ENCODE measurements at places on chromosomes 3 and 15.

DNA sequence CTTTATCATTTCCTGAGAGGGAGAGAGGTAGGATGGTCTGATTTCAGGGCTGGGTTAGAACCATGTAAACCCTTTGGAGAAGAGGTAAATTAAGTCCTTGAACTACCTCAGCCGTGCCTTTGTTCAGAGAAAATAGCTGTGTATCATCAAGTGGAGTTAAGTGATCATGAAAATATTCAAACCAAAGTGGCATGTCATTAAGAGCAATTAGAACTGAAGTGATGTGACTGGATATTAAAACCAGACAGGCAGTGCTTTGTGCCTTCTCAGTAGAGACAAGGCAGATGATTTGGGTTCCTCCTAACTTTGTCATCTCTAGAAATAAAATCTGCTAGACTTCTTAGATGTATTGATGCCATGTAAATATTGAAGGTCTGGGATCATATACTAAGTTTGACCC, 171.5 kb downstream of the IL5RA start:
- DNase-seq, result no peak

DNA sequence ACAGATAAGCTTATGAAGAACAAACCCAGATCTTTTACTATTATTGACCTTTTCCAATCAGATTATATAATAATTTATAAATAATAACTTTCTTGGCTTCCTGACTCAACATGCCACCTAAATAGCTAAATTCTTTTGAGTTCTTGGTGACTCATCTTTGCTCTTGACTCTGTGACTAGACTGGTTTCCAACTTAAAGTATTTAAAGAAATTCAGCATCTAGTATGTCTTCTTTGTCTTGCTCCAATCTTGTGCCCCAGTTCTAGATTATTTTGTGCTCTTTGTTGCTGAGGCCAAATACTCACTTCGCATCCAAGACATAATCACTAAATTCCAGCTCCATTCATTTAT, 483.2 kb upstream of the TBL1XR1 start:
- no peak for DNase-seq

DNA sequence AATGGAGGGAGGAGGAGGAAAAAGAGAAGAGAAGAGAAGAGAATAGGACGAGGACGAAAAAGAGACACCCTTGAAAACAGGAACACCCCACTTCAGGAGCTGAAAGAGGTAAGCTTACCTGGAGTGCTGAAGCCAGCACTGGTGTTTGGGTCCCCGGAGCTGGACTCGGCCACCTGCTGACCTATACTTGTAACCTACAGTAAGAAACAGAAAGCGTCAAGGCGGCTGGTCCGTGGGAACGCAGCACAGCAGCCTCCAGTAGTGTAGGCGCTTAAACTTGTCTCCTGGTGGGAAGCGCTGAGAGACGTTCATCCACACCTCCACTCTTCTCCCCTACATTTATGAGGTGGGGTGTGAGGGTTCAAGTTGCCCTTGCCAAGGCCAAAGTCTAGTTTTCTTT, 141.0 kb downstream of the NSMCE3 start:
- no peak for DNase-seq

GRCh38 chr3:21269882-21270281, 481.1 kb downstream of the ZNF385D start:
- DNase-seq, result no peak

DNA sequence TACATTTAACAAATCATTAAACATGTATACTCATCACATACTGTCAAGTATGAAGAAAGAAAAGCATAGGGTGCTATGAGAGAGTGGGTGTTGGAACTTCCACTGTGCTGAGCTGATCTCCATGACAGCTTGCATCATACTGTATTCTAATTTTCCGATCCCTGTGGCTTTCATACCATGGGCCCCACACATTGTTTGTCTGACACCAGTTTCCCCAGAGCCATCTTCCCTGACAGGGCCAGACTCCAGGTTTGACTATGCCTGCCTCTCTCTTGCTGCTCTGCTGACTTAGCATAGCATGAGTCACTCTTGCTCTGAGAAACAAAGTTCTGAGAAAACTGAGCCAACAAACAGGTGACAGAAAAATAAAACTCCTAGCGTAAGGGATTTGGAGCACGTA, 37.0 kb upstream of the CASR start:
- DNase-seq, result no peak

GRCh38 chr3:124137216-124137615, 145.3 kb upstream of the ROPN1 start:
- no peak for DNase-seq

DNA sequence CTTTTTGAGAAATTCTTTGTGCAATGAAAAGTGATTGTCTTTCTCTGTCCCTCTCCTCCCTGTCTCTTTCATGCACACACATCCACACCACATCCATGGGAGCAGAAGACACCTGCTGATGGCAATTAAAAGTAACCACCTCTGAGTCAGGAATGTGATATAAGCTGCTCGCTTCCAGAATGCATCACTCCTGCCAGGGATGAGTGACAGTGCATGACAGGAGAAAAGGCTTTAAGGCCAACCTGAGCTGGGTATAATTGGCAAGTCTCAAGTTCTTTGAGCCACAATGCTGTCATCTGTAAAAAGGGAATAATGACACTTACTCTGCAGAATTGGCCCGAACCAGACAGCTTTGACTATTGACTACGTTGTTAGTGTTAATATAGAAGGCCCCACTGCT, 59.6 kb downstream of the UBP1 start:
- no peak for DNase-seq

- no peak for DNase-seq
Observed at GRCh38 chr15:27545494-27546255, 553.4 kb downstream of the OCA2 start.

GRCh38 chr3:160676547-160677303, at the start of gene ARL14:
ARL14 (plus strand) TSS chr3:160677160; CDS start chr3:160677347, 187 bp downstream.
- DNase-seq, result no peak

DNA sequence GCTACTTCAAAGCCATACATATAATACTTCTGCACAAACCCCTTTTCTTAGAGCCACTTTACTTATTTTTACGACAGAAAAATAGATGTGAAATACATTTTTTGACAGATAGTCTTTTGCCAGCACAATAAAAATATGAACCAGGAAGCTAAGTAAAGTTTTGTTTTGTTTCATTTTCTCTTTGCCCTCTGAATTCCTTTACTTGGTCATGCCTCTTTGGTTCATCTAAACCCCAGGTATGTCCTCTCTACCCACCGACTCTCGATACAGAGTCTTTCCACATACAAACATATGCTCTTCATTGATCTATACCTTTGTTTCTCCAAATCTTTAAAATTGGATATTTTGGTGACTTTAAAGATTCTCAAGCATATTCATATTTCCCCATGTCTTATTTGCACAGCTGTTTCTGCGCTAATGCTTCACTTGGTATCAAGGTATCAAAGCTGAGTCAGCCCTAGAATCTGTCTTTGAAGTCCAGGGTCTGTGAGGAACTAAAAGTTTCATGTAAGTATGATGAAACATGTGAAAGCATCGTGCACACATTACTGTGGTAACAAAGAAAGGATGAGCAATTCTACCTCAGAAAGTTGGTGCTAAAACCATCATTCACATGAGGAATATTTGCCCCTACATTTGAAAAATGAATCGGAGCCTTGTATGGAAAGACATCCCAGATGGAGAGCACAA, 845.4 kb downstream of the NAALADL2 start:
- no peak for DNase-seq

- DNase-seq, result no peak
Observed at GRCh38 chr15:98755138-98755537, 106.8 kb downstream of the IGF1R start.

GRCh38 chr3:37742574-37743212, 119.0 kb upstream of the CTDSPL start:
- no peak for DNase-seq

- DNase-seq, result no peak
Observed at GRCh38 chr15:77066971-77067690, 3.8 kb downstream of the TSPAN3 start.

GRCh38 chr3:73467211-73467610, 157.5 kb downstream of the PDZRN3 start:
- DNase-seq, result no peak

DNA sequence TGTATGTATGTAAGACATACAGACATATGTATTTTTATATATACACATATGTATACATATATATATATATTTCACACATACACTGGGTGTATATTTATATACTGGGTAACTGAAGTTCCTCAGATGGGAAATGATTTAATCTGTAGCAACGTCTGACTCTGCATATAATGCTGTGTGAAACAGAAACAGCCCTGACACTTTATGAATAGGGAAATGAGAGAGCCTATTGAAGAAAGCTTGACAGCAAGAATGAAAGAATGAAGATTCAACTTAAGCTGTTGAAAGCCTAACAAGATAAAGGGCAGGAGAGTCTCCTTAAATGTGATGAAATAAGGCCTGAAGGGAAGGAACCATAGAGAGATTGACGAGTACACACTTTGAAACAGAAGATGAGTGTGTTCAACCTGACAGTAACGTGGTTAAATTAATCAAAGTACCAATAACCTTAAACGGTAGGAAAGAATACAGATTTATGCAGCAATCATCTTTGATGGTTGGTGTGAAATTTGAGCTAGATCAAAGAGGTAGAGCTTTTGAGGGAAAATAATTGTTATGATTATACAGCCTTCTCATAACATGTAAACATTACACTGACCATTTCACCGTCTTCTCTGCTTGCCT, 169.9 kb downstream of the MECOM start:
- DNase-seq, result no peak

- DNase-seq, result no peak
Observed at GRCh38 chr15:27268923-27269322, 297.9 kb downstream of the GABRG3 start.

GRCh38 chr3:111747490-111747889, 111.6 kb upstream of the PHLDB2 start:
- no peak for DNase-seq

DNA sequence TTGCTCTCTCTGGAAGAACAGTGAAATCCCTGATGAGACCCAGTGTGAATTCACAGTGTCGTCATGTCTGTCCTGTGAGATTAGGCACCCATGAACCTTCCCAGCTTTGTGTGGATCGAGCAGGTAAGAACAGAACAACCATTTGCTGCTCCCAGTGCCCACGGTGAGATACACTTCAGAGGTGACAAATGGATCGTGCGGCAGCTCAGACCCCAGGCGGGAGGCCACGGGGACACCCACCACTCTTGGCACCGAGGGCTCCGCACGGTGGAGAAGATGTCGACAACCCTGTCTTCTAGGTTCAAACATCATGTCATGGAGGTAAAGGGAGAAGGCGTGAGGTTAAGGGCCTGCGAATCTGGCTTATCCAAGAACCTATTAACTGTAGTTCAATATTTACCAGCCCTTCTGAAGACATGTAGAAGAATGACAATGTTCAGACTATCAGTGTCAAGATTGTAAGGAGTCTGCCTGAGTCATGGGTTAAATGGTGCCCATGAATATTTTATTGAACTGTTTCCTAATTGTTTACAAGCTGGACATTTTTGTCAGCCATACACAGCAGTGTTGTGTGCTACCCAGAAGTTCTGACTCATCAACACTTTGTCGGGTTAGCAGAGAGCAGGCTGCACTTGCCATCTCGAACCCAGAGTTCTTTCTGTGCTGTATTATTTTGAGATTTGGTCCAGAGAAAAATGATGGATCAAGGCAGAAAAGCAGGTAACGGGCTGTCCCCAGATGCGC, 15.5 kb upstream of the PCSK6 start:
- DNase-seq, result no peak

DNA sequence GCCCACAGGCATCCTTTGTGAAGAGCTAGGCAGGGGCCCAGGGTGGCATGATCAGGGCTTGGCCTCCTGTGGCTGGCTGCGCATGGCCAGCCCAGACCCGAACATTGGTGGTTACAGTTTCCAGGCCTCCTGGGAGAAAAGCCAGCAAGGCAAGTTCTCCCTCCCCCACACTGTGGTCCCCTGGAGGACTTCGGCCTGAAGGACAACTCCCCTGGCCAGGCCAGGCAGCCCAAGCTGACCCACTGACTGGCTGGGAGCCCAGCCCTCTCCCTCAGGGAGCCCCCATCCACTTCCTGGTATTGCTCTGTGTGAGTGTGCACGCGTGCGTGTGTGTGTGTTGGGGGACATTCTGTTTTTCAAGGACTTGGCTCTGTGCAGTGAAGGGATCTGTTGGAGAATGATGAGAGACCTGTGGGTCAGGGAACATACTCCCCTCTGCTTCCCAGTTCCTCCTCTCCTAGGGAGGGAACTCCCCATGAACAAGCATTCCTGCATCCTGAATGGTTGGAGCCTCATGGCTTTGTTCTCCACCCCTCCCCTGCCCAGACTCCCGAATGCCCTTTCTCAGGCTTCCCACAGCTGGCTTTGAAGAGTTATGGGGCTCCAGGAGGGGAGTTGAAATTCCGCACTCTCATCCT, 29.5 kb downstream of the CORO2B start:
- no peak for DNase-seq

DNA sequence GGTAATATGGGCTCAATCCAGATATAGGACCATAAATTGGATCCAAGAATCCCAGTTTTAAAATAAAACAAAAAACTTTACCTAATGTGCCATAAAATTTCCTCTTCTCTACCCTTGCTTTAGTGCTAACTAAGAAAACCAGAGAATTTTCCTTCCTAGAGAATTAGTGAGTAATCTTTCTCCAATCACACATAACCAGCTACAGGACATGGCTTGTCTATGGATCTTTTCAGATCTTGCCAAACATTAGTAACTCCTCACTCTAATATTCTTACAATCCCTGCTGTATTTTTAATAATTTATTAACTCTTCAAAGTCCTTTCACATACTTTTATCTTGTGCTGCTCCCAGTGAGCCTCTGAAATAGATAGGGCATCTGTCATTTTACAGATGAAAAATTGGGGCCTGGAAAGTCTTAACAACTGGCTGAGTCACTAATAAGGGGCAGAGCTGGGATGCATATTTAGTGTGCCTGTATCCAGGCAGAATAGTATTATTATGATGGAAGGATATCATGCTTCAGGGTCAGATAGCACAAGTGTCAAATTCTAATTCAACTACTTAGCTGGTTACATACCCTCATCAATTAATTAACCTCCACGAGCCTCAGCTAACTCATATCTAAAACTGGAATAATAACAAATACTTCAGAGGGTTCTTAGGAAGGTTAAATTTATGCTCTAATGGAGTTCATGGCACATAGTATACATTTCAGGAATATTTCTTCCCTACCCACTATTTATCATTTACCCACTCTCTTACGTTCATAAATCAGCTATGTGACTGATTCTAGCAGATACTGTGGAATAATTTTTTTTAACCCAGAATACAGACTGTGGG, 5.6 kb downstream of the ZBED2 start:
- no peak for DNase-seq

DNA sequence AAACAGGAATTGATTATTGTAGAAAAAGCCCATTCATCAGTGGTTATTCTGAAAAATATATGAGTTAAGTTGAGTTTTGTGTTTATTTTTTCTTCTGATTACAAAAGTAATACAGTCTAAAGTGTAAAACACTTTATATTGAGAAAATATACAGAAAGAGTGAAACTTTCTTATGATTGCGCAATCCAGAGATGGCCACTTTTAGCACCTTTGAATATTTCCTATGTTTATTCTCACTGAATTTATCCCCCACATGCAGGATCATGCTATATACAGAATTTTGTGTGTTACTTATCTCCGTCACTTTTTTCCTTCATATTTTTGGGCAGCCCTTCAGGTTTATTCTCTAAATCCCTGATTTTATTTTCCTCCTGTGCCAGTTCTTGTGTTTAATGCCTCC, 285.2 kb downstream of the NAALADL2 start:
- no peak for DNase-seq
